Fibroblast of the aortic adventitia (primary cell): ENCODE measurements at places on chromosomes 12 and 14. TPM values are rescaled to one million over a fixed set of nuclear protein-coding genes. Genes with fewer than 3 reads are reported as not detected.

DNA sequence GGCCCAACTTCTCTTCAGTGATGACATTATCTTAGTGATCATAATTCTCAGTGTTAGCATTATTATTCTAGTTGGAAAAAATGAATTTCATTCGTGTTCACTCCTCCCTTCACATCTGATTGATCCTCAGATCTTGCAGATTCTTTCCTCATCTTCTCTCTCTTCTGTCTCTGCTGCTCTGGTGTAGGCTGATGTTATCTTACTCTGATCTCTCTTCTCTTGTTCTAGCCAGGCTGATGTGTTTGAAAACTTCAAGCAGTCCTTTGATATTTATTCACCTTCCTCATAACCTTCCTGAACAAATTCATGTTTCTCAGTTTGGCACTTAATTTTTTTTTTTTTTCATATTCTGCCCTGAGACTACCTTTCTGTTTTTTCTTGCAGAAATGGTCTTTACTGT is 5.6 kb upstream of the TBK1 start:
- DNase-seq = no peak

DNA sequence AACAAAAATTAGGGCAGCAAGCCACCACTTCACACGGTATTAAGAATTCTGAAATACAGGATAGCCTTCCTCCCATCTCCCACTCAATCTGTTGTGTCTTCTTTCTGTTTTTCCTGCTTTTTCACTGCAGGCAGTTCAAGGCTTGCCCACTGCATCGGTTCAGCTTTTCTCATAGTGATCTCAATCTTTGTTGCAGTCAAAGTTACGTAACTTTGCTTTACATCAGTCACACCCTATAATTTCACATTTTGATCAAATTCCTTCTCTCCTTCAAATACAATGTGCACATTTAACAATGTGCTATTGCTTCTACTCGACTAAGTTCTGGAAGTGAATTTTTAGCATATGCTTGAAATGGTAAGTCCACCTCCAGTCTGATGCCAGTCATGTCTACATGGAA is 217.6 kb downstream of the EFCAB11 start:
- DNase-seq = peak; percentile 7

GRCh38 chr12:80805106-80805505 is 88.4 kb downstream of the MYF5 start:
- no peak for DNase-seq

GRCh38 chr14:84003346-84003745 is 1526.6 kb upstream of the FLRT2 start:
- DNase-seq = no peak

- peak; percentile 19 for DNase-seq
These were observed 3.7 kb upstream of the TMX1 start for GRCh38 chr14:51236314-51236713.

- DNase-seq = no peak
These were observed 6.3 kb upstream of the CDKL1 start for GRCh38 chr14:50402965-50403364.

GRCh38 chr14:67627519-67627918 is 7.8 kb downstream of the ARG2 start:
- DNase-seq = no peak

- no peak for DNase-seq
These were observed 67.9 kb upstream of the PDZRN4 start for GRCh38 chr12:41120211-41120610.

DNA sequence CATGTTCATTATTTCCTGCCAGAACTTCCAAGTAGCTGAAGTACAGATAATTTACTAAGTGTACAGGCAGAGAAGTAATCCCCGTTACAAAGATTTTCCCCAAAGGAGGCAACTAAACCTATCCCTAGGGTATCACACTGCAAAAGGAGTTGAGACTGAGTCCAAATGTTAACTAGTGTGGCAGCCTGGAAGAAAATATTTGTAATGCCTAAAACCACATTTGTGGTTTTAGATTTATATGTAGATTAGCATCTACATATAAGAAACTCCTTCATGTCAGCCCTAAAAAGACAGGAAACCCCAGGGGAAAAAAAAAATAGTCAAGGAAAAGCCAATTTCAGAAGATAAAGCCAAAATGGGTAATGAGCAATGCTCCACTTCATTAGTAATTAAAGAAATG is 1.4 kb upstream of the RNASE12 start:
- no peak for DNase-seq

DNA sequence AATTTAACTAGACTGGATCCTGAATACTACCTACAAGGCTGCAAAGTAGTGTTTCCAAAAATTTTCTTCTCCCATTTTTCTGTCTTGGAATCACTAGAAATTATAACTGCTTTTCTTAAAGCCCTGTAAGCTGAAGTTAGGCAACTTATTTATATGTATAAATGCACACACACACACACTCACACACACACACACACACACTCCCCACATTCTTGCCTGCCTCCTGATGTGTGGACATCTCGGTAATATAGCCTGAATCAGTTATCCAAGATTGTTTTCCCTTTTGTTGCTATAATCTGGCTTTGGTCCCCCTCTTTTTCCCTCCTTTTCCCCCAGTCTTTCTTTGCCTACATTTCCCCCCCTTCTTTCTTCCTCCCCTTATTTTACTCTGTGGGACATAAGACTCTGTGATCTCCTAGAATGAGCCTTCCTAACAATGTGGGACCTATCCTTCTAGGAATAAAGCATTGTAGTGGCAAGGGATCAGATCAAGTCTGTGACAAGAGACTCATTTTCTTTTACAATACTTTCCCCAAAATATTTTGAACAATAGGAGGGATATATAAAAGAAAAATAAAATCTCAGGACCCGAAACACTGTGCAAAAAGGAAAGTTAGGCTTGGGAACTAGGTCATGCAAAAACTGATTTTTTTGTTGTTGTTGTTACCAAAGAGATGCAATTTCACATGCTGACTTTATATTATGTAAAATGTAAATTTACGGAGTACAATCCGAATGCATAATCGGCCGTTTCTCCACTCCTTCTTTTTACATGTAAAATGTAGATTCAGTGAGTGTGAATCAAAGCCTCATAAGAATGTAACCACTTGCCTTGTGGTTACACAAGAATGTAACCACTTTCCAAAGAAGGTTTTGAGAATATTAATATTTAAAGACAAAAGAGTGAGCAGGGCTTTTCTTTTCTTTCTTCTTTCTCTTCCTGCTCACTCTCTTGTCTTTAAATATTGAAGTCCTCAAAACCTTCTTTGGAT is 26.3 kb upstream of the CD69 start:
- no peak for DNase-seq

DNA sequence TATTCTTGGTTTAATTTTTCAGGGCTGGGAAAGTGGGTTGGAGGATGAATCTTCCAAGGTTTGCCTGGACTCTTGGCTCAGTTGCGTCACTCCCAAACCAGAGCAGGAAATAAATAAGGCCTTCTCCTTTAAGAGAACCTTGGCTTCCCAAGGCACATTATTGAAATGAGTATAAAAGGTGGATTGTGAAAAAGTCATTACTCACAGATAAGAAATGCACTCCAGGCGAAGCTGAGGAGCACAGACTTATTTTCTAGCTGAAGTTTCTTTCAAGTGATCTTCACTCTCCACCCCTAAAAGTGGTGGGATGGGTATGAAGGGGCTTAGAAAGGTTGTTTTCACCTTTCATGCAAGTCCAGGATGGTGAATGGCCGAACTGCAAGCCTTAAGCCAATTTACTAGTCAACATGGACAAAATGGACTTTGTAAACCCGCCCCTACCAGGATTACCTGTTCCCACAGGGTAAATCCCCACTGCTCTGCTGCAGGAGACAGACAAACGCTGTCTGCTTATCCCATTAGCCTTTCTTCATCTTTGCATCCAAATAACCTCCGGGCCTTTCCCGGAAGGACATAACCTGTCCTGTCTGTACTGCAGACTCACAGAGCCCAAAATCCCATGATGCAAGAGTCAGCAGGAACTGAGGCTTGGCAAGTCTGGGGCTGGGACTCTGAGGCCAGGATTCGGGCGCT is 207.6 kb downstream of the BCL11B start:
- DNase-seq = no peak

DNA sequence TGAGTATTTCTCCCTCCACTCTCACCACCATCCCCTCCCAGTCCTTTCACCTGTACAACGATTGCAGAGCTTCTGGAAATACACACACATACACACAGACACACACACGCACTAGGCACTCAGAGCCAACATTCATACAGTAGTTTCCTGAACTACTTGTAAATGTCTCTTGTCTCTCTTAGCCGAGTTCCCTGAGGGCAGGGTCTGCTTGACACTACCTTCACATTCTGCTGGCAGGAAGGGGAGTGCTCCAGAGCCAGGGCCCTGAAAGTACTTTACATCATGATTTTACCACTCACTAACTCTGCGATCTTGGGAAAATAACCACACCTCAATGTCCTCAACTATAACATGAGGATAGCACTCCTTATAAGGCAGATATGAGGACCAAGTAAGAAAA is 82.7 kb downstream of the GAS2L3 start:
- no peak for DNase-seq

- DNase-seq = peak; percentile 54
These were observed 26.6 kb downstream of the NUP37 start for GRCh38 chr12:102093319-102093718.

- no peak for DNase-seq
These were observed 143.4 kb downstream of the KIF26A start for GRCh38 chr14:104281768-104282301.

GRCh38 chr12:54579258-54579657 is 9.2 kb downstream of the PPP1R1A start:
- no peak for DNase-seq

DNA sequence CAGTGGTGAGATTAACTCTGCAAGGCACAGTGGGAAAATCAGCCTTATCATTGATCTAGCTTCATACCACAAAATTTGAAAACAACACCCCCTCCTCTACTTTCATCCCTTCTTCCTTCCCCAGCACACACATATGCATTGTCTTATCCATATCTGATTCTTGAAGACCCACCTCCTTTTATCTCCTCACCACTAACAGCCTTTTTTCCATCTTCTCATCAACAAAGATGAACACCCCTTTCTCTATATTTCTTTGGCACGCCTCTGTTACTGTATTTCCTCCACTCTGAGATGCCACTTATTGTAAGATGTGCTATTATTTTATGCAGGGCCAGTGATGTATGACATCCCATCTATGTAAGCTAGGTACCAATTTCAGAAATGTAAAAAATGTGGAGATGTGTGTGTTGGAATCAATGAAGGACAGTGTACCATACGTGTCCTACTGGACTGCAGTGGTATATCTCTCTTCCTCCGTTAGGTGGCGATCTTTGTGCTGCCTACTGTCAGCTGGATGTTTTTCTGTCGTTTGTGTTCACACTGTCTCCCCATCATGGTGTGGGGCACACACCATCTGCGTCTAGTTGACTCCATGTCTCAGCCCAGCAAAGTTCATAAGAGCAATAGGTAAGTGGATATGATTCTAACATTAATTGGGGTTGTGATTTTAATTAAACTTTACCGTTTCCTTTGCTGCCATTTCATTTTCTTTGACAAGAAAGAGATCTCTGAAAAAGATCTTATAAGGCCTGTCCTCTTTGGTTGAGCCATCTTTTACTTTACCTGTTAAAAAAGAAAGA is 24.0 kb downstream of the CCDC38 start:
- DNase-seq = peak; percentile 57

GRCh38 chr12:43655586-43655985 is 103.0 kb downstream of the PUS7L start:
- DNase-seq = peak; percentile 41

- no peak for DNase-seq
These were observed 124.6 kb upstream of the ATF7IP start for GRCh38 chr12:14240873-14241220.

DNA sequence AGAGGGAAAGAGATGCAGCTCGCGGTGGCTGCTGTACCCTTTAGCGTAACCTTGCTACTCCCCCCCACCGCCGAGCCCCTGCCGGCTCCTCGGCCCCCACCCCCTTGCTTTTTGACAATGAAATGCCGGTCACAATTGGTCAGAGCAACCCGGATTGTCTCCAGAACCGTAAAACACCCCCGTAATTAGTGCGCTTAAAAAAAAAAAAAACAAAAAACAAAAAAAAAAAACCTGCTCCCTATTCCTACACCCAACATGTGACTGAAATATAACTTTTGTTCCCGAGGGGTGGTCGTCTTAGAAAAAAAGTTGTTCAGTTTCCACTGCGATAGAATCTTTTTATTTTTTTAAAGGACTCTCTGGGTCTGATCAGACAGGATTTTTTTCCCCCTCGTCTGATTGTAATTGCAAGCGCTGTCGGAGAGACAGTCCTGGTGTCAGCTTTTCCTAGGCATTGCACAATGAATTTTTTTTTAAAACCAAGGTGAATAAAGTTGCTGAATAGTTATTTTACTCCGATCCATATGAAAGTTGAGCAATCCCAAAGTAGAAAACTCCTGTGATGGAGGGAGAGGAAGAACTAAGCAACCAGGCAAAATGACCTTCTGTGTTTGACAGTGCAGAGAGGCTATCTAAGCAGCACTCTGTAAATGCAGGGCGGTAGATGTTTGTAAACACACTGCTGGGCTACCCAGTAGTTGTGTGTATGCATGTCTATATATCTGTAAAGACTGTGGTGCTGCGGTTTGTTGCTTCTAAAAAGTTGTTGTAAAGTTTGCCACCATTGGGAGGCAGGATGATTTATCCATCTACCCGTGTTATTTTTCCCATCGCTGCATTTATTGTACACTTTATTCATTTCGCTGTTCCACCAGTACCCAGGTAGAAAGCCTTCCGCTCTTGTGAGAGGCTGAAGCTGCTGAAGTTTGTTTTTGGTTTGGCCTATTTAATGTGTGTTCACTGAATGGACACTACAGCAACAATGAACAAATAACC is 1.1 kb downstream of the ETV6 start:
- DNase-seq = peak; percentile 51

GRCh38 chr14:23285530-23286019 is 357 bp downstream of the HOMEZ start:
- no peak for DNase-seq

DNA sequence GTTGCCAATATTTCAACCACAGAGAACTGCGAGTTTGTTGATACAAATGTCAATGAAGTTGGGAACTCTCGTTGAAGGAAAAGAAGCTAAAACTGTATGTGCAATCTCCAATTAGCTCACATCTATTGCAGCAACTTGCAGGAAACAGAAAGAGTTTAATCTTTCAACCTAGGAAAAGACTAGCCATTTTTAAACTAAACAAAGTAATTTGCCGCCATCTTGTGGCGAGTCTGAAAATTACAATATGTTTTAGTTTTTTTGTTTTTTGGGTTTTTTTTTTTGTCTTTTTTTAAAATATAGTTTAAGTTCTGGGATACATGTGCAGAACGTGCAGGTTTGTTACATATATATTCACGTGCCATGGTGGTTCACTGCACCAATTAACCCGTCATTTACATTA is 131.2 kb upstream of the FOXG1 start:
- peak; percentile 71 for DNase-seq

GRCh38 chr14:90383731-90384542 is 12.9 kb upstream of the CALM1 start:
- peak; percentile 60 for DNase-seq

RASSF8 gene
- 85.8 and 128 TPM in 2 replicates for total RNA-seq

AMHR2 gene
- not detected in 2 replicates for total RNA-seq

LGMN gene
- 28.6 and 44.0 TPM in 2 replicates for total RNA-seq

NAA25 gene
- 25.5 and 28.0 TPM in 2 replicates for total RNA-seq

PLEK2 gene
- 1.8 and 2.8 TPM in 2 replicates for total RNA-seq

LMNTD1 gene
- 1.3 TPM in 1 of 2 replicates, not detected in the other for total RNA-seq

OR2AP1 gene
- not detected in 2 replicates for total RNA-seq

CMAS gene
- 25.0 and 159 TPM in 2 replicates for total RNA-seq

ZC3H14 gene
- 35.6 and 78.3 TPM in 2 replicates for total RNA-seq

DPPA3 gene
- not detected in 2 replicates for total RNA-seq

MGST1 gene
- 203 and 229 TPM in 2 replicates for total RNA-seq

TAS2R43 gene
- 1.3 and 2.3 TPM in 2 replicates for total RNA-seq
